ENCODE measurements at places on chromosomes 3 and 15.

DNA sequence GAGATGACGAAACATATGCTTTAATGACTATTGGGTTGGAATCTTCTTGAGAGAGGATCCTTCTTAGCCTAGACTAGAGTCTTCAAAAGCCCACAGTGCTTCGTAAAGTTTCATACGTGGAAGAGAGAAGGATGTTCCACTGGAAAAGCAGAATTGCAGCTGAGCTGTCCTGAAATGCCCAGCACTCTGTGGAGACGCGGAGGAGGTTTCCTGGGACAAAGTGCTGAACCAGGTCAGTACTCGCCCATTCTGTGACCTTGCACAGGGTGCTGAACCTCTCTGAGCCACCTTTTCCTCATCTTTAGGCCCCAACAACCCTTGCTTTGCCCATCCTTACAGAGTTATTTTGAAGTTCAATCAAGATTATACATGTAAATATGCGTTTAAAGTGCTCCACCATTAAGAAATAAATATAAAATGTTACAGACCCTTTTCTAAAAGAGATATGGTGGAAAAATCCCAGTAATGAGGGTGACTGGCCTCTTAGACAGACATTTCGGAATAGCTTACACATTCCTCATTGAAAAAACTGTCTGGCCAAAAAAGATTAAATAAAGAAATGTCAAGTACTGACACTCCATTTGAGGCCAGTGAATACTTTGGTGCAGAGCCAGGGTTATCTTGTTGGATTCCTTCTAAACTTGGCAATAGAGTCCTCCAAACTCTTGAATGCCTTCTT, 4.2 kb upstream of the MAGEF1 start:
- no peak for DNase-seq

GRCh38 chr3:73432023-73432705, 192.6 kb downstream of the PDZRN3 start:
- no peak for DNase-seq

- no peak for DNase-seq
Observed at GRCh38 chr3:59117396-59117795, 67.6 kb upstream of the CFAP20DC start.

- DNase-seq: peak; percentile 14
Observed at GRCh38 chr3:172323894-172324610, 124.2 kb downstream of the GHSR start.

- no peak for DNase-seq
Observed at GRCh38 chr3:152271501-152272236, 2.9 kb downstream of the MBNL1 start.

GRCh38 chr3:143218166-143218835, 98.7 kb downstream of the CHST2 start:
- DNase-seq: no peak
